Stimulated activated CD4-positive, alpha-beta T cell treated with anti-CD3 and anti-CD28 coated beads, Interleukin-15, amount 100 ng/mL, for 1 hour (primary cell): ENCODE measurements at places on chromosomes 6 and 20.
A peak's percentile ranks its signal among the peaks of the same experiment; 100 is the strongest.

- DNase-seq, result peak; percentile 87
These were observed 3.4 kb downstream of the SRF start for GRCh38 chr6:43174263-43175112.

- no peak for DNase-seq
These were observed 427.2 kb downstream of the C6orf118 start for GRCh38 chr6:164882236-164882635.

- DNase-seq, result no peak
These were observed 22.4 kb downstream of the SASH1 start for GRCh38 chr6:148365041-148365440.

GRCh38 chr20:50916257-50916656 lies 15.0 kb downstream of the ADNP start:
- no peak for DNase-seq

DNA sequence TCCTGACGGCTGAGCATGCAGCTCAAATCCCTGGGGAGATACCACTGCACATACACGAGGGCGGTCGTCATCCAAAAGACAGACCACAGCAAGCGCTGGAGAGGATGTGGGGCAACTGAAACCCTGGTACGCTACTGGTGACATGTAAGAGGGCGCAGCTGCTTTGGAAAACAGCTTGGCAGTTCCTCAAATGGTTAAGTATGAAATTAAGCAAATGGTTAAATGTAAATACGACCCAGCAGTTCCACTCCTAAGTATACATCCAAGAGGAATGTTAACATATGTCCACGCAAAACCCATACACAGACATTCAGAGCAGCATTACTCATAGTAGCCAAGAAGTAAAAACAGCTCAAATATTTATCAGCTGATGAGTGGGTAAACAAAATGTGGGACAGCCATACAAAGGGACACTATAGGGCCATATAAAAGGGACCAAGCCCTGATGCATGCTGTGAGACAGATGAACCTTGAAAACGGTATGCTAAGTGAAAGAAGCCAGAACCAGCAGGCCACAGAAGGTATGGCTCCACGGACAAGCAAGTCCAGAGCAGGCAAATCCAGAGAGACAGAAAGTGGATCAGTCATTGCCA lies 38.5 kb downstream of the RIPOR3 start:
- no peak for DNase-seq

- no peak for DNase-seq
These were observed 8.3 kb downstream of the LRRN4 start for GRCh38 chr20:6045566-6045965.

- no peak for DNase-seq
These were observed 44.2 kb downstream of the MOXD1 start for GRCh38 chr6:132357120-132357519.

DNA sequence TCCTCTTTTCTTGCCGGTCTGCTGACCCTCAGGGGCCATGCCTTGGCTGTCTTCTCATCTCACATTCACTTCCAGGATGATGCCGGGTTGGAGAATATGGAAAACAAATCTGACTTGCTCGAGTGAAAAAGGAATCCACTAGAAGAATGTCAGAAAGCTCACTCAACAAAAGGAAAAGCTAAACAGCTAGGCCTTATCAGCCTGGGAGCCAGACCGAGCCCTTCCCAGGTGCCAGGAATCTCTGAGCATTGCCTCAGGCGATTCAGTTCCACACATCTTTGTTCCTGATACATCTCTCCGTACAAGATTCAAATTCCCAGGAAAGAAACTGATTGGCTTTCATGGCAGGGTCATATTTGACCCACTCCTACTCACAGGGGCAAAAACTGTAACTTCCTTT lies 9.2 kb upstream of the OSER1 start:
- no peak for DNase-seq

- DNase-seq, result no peak
These were observed 15.7 kb downstream of the IP6K3 start for GRCh38 chr6:33731035-33731434.

GRCh38 chr6:76612954-76613353 lies 540.5 kb upstream of the IMPG1 start:
- no peak for DNase-seq

DNA sequence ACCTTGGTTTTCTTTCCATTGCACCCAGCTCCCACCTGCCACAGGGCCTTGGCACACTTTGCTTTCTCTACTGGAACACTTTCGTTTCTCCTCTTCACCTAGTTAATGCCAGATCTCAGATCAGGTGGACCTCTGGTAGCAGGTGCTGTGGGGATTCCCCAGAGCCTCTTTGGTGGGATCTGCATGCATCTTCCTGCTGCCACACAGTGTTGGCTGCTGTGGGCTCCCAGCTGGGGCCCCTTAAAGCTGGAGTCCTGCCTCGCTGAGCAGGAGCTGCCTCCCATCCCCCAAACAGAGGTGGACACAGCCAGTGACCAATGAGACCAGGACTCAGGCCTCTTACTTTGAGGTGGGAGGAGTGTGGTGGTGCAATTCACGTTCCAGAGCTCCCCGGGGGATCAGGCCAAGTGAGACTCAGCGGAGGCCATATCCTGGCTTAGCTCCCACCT lies 28.4 kb downstream of the CEBPB start:
- DNase-seq, result no peak

DNA sequence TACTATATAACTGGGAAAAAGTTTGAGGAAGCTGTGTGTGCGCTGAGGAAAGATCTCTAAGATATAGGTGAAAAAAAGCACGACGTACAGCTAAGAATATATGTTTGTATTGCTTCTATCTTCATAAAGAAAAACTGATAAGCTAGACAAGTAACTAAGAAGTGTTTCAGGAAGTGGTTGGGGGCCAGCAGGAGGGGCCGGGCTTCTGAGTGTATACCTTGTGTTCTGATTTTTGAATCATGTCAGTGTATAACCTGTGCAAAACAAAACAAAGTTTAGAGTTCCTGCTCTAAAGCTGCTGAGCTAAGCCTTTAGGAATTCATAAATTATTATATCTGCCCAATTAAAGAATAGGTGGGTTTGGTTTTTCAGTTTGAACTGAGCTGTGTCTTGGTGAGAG lies 7.9 kb upstream of the OSER1 start:
- DNase-seq, result no peak

DNA sequence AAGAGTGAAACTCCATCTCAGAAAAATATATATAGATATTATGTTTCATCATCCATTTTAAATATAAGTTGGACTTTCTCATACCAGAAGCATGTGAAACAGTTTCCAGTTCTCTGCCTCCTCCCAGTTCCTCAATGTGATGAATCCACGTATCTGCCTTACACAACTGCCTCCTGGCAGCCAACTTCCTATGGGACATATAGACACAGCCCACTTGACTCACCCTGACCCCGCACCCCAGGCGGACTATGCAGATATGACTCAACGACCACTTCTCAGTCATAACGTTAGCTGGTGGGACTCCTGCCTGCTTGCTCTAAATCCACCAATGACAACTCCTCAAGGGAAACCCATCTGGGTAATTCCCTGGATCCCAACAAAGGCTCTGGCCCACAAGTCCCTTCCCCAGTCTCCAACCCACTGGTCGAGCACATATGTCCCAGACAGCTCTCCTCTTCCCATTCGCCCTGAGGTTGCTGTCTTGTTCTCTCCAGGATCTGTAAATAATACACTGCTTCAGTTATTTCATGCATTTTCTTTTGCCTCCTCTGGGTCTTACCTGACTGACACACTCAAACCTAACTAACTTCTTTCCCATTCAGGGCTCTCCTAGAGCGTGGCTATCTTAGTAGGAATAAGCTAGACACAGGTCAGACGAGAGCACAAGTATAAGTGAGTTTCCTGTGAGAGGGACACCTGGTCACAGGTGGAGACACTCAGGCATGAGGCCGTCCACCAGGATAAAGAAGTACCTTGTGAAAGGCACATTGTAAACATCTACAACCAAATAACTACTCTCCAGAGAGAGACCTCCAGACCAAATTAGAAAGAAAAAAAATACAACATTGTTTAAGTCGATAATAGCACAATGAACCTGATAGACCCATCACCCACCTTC lies 548.5 kb downstream of the CD83 start:
- DNase-seq, result no peak

- DNase-seq, result peak; percentile 19
These were observed 14.6 kb downstream of the CD40 start for GRCh38 chr20:46132705-46133120.

GRCh38 chr6:47439348-47439668 lies 38.3 kb upstream of the CD2AP start:
- DNase-seq, result no peak

DNA sequence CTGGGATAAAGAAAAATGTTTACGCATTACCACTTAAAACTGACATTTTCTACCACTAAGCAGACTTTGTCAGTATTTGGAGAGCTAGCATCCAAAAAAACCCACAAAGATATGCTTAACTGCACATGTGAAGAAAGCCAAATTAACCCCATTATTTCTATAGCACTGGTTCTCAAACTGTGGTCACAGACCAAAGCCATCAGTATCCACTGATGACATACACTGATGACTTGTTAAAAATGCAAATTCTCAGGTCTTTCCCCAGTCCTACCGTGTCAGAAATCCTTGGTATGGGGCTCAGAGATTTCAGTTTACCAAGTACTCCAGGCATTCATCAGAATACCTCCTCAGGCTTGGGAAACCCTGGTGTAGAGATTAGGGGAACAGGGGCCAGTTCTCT lies 230.2 kb downstream of the PTPRK start:
- DNase-seq, result no peak

- DNase-seq, result no peak
These were observed 385.6 kb downstream of the CDKAL1 start for GRCh38 chr6:20919677-20920385.

- no peak for DNase-seq
These were observed 11.9 kb downstream of the NUS1 start for GRCh38 chr6:117687021-117687648.

DNA sequence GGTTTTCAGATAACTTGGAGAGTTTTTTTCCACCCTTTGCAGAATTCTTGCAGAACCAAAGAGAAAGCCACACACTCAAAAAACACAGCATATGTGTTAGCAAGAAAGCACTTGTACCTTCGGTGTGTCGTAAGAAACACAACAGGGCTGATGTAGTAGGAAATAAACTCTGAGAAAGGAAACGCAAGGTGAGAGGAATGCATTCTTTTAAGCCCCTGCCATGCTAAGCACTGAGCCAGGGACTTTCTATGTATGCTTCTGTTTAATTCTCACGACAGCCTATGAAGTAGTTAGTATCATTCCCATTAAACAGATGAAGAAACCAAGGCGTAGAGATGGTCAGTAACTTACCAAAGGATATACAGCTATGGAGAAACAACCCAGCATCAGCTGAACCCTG lies 23.1 kb downstream of the NEDD9 start:
- no peak for DNase-seq

GRCh38 chr6:82589509-82590206 lies 226.0 kb downstream of the TPBG start:
- no peak for DNase-seq

DNA sequence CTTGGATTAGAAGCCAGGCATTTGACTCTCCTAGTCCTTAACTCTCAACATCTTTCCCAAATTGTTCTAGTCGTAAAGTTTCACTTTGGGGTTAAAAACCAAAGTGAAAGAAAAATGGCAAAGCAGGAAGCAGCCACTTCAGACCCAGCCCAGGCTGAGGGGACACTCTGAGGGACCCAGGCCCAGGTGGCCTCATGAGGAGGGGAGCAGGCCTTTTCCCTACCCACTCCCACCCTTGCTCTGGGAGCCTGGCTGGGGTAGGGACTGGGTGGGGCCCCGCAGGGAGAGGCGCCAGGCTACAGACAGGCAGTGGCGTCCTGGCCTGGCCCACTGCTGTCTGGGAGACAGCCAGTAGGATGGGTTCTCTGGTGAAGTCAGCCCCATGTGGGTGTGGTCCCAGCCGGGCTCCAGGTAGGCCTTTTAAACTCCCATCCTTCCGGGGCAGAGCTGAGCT lies 68.7 kb upstream of the MYL9 start:
- DNase-seq, result no peak

DNA sequence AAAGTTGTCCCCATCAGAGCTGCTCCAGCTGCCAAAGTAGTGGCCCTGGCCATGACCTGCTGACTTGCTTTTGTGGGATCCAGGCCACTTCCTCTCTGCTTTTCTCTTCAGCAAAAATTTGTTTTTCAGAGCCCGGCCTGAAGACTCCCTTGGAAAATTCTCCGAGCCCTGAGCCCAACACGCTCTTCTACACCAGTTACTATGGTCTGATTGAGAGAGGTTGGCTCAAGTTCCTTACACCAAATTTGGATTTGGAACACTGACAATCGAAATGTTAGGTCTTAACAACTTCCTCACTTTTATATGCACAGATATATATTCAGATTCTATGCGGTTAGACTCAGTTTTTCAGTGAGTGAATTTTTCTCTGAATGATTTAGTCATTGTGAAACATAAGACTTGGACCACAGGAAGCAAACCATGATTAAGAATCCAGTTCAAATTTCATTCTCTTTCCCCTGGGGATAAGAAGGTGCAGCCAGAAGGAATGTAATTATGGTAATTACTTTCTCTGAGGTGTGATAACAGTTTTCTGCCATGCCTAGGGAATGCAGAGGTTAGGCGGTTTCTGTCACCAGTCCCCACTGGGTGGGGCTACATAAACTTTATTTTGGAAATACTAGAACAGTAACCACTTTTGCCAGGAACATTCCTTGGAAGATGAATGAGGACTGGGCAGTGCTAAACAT lies 365.2 kb downstream of the SYNE1 start:
- DNase-seq, result no peak
